ENCODE measurements at places on chromosomes 2 and 18.
A peak's percentile ranks its signal among the peaks of the same experiment; 100 is the strongest.

- H3K4me1 ChIP-seq: peaks cover 47% of the 10 kb centered on the region
- no peaks in the 10 kb centered on the region for H3K36me3 ChIP-seq
Measured at GRCh38 chr18:7608781-7609201, 41.7 kb downstream of the PTPRM start.

DNA sequence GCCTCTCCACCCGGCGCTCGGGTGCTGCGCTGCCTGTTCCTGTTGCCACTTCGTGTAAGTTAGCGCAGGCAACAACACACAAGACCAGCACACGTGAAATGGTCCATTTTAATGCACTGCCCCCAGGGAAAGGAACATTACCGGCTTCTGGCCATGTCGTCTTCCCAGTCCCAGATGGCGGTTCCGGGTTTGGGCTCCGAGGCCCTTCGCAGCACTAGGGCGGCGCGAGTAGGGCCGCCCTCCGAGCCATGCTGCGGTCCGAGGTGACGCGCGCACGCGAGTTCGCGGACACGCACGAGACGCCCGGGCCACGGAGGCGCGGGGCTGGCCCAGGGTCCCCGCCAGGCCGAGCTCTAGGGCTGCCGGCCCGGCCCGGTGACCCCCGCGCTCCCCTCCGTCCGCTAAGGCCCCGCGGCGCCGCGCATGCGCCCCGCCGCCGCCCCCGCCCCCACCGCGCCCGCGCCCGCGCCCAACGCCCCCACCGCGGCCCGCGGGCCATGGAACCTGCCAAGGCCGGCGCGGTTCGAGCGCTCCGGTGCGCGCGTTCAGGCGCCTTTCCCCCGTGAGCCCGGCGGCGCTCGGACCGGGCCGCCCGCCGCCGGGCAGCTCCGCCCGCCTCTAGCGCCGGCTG, 367 bp upstream of the ZNF236 start:
- peaks cover 18% of the 10 kb centered on the region for H3K27me3 ChIP-seq
- peaks cover 13% of the 10 kb centered on the region for H3K4me1 ChIP-seq
- DNase-seq: peak; percentile 33
- H3K36me3 ChIP-seq: peaks cover 7% of the 10 kb centered on the region
- peak overlapping the region; percentile 64 for H3K27ac ChIP-seq
- peak overlapping the region; percentile 90 for H3K4me3 ChIP-seq

- H3K27ac ChIP-seq: no peak overlapping the region
- DNase-seq: no peak
- H3K36me3 ChIP-seq: no peaks in the 10 kb centered on the region
- peak overlapping the region; percentile 71 for H3K4me3 ChIP-seq
Measured at GRCh38 chr2:26847307-26847654, 651 bp upstream of the DPYSL5 start.

DNA sequence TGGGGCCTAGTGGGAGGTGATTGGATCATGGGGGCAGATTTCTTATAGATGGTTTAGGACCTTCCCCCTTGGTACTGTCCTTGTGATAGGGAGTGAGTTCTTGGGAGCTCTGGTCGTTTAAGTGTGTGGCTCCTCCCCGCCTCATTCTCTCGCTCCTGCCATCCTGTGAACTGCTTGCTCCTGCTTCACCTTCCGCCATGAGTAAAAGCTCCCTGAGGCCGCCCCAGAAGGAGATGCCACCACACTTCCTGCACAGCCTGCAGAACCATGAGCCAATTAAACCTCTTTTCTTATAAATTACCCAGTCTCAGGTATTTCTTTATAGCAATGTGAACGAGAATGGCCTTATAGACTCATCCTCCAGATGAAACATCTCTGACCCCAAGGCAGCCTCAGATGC, 101.5 kb downstream of the KCNF1 start:
- H3K4me1 ChIP-seq: peaks cover 13% of the 10 kb centered on the region
- H3K27ac ChIP-seq: no peak overlapping the region
- DNase-seq: no peak
- H3K4me3 ChIP-seq: no peak overlapping the region

DNA sequence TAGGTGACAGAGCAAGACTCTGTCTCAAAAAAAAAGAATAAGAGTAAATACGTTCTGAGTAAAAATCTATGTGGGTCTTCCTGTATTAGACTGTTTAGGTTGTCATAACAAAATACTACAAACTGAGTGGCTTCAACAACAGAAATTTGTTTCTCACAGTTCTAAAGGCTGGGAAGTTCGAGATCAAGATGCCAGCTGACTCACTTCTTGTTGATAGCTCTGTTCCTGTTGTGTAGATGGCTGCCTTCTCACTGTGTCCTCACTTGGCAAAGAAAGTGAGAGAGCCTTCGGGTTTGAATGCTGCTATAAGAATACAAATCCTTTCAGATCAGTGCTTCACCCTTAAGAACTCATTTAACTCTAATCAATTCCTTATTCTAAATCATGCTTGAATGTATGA, 430.0 kb upstream of the VWC2L start:
- H3K27me3 ChIP-seq: no peaks in the 10 kb centered on the region
- no peak overlapping the region for H3K27ac ChIP-seq
- H3K4me1 ChIP-seq: no peaks in the 10 kb centered on the region

GRCh38 chr2:229870903-229871656, 50.7 kb downstream of the TRIP12 start:
- peaks cover 9% of the 10 kb centered on the region for H3K4me1 ChIP-seq
- no peaks in the 10 kb centered on the region for H3K27me3 ChIP-seq
- no peak overlapping the region for H3K27ac ChIP-seq
- peaks cover 10% of the 10 kb centered on the region for H3K36me3 ChIP-seq
- no peak for DNase-seq
- no peak overlapping the region for H3K4me3 ChIP-seq

DNA sequence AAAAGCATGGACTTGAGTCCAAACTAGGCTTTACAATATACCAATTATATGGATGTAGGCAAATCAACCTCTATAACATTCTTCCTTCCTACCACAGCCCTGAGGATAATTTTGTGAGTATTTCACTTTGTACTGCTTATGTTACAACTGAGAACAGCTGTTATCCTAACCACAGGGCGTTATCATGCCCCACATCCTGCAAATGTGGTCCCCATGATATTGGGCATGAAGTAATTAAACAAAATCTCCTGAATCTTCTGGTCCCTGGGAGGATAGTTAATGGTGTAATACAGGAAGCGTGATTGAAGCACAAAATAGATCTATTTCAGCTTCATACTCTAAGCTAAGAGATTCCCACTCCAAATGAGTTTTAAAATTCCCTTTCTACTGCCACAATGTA, 223.6 kb downstream of the CDH20 start:
- no peak for DNase-seq
- H3K27ac ChIP-seq: no peak overlapping the region
- no peaks in the 10 kb centered on the region for H3K4me1 ChIP-seq
- H3K36me3 ChIP-seq: no peaks in the 10 kb centered on the region
- H3K4me3 ChIP-seq: no peak overlapping the region

DNA sequence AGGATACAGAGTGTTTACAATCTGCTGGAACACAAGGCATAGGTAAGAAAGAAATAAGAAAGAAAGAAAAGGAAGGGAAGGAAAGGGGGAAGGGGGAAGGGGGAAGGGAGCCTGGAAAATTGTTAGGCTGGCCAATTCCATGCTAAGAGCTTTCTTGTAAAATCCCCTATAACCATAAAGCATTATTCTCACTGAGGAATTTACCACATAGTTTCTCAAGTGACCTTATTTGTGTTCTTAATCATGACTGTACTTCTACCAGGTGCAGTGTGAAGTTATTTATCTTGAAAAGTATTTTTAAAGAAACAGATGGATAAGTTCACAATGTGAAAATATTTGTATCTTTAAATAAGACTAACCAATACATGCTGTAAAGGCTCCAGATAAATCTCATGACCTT, 39.2 kb upstream of the KIDINS220 start:
- H3K27me3 ChIP-seq: no peaks in the 10 kb centered on the region
- H3K27ac ChIP-seq: no peak overlapping the region
- H3K4me3 ChIP-seq: no peak overlapping the region
- no peaks in the 10 kb centered on the region for H3K4me1 ChIP-seq

- no peak for DNase-seq
- no peaks in the 10 kb centered on the region for H3K4me1 ChIP-seq
- peaks cover 21% of the 10 kb centered on the region for H3K36me3 ChIP-seq
- H3K27me3 ChIP-seq: no peaks in the 10 kb centered on the region
- H3K27ac ChIP-seq: no peak overlapping the region
- no peak overlapping the region for H3K4me3 ChIP-seq
Measured at GRCh38 chr2:61277756-61278155, 115.8 kb downstream of the C2orf74 start.

DNA sequence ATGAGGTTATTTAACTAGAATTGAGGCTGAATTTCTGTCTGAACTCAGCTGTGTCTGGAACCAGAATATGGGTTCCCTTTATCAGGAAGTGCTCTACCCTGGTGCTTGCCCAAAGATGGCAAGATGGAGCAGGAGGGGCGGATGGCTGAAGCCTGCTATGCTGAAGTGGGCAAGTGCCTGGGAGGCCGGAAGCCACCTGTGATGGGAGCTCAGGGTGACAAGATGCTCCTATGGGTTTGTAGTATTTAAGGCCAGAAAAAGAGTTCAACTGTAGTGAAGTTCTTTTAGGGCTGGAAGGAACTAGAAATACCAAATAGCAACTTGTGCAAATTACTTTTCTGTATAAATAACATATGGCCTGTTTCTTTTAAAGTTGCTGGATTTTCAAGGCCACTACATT, 808.9 kb upstream of the RAB6C start:
- H3K4me1 ChIP-seq: peaks cover 4% of the 10 kb centered on the region
- no peak overlapping the region for H3K27ac ChIP-seq
- no peaks in the 10 kb centered on the region for H3K27me3 ChIP-seq
- DNase-seq: no peak
